ENCODE measurements at places on chromosomes 1 and 21.

GRCh38 chr1:107682467-107682866 is 282.5 kb downstream of the VAV3 start:
- no peak for DNase-seq

- DNase-seq: no peak
These were observed 50.9 kb upstream of the NR5A2 start for GRCh38 chr1:199976496-199977144.

- DNase-seq: peak; percentile 88
These were observed 3.1 kb upstream of the P3R3URF start for GRCh38 chr1:46179138-46180081.

DNA sequence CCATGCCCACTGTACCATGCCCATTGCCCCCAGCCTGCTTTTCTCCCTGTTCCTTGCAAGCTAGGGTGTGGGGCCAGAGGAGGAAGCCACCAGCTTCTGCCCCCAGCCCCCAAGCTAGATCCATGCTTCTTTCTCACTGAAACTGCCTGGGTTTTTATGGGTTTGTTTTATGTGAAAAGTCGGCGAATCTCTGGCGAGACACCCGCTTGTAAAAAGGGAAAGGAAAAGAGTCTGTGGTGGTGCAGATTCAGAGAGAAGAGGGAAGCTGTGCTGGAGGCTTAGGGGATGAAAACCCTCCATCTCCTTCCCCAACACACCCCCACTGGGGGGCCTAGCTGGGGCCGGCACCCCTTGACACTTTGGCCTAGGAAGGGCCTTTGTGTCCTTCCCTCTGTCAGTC is 26.2 kb downstream of the GRHL3 start:
- no peak for DNase-seq

GRCh38 chr1:224175617-224176016 is 7.4 kb upstream of the DEGS1 start:
- DNase-seq: peak; percentile 19

- no peak for DNase-seq
These were observed 5.9 kb downstream of the COX20 start for GRCh38 chr1:244841273-244841927.

GRCh38 chr1:78385744-78386462 is 104.9 kb upstream of the PTGFR start:
- no peak for DNase-seq

DNA sequence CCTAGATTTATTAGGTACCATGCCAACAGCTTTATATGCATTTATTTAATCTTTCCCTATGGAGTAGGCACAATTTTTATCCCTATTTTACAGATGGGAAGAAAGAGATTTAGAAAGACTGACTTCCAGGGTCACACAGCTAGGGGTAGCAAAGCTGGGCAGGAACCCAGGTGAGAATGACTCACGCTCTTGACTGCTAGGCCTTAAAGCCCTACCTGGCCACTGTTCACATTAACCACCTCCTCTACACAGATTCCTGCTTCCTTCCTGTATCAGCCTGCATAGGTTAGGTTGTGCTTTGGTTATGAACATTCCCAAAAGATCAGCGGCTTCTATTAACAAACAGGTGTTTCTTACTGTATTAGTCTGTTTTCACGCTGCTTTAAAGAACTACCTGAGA is 53.2 kb downstream of the DNAJC6 start:
- DNase-seq: no peak

DNA sequence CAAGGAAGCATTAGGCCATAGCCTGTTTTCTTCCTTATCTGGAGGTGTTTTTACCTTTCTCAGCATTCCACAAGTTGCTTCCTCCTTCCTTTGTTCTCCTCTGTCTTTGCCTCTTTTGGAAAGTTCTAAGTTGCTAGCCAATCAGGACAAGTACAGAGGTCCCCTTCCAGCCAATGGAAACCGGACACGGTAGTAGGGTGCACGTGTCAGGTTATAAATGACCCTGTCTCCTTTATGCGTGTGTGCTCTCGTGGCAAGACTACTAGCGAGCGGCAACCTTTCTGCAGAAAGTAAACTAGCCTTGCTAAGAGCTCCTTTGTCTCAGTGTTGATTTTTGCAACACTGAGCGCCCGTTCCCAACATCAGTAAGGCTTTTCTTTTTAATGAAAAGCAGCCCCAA is 1.5 kb upstream of the ACADM start:
- no peak for DNase-seq

DNA sequence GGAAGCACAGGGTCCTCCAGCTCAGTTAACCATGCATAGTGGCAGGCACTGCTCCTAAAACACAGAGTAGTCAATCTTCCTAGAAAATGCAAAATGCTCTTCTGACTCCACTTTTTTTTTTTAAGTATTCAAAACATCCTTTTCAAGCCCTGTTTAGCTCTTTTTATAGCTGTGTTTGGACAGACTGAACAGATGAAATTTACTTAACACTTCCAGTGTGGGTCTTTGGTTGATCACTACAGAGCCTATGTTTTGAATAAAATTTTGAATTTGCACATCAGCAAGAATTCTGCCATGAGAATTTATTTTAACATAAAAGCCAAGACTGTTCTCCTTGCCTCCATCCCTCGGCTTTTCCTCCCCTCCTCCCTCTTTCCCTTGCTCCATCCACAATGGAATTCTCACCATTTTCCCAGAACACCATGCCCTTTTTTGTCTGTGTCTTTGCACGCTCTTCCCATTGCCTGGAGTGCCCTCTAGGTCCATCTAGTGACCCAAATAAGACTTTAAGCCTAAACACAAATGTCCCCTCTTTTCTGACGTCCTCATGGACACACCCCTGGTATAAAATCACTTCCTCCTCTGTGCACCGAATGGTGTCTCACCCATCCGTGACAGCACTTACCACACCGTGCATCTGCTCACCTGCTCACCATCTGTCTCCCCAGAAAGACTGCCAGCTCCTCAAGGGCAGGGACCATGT is 24.0 kb upstream of the CPT2 start:
- peak; percentile 70 for DNase-seq

DNA sequence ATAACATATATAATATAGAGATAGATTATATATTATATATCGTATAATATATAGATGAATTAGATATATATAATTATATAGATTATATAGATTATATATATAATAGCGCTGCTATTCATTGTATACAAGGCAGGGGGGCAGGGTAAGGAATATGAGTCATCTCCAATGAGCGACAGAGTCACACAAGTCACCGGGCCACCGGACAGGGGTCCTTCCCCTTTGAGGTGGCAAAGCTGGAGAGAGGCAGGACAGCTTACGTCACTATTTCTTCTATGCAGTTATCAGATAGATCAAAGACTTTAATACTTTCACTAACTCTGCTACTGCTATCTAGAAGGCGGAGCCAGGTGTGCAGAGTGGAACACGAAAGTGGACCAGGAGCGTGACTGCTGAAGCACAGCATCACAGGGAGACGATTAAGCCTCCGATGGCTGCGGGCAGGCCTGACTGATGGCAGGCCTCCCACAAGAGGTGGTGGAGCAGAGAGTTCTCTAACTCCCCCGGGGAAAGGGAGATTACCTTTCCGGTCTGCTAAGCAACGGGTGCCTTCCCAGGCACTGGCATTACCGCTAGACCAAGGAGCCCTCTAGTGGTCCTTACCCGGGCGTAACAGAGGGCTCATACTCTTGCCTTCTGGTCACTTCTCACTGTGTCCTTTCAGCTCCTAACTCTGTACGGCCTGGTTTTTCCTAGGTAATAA is 2154.7 kb downstream of the MRPL39 start:
- DNase-seq: no peak

DNA sequence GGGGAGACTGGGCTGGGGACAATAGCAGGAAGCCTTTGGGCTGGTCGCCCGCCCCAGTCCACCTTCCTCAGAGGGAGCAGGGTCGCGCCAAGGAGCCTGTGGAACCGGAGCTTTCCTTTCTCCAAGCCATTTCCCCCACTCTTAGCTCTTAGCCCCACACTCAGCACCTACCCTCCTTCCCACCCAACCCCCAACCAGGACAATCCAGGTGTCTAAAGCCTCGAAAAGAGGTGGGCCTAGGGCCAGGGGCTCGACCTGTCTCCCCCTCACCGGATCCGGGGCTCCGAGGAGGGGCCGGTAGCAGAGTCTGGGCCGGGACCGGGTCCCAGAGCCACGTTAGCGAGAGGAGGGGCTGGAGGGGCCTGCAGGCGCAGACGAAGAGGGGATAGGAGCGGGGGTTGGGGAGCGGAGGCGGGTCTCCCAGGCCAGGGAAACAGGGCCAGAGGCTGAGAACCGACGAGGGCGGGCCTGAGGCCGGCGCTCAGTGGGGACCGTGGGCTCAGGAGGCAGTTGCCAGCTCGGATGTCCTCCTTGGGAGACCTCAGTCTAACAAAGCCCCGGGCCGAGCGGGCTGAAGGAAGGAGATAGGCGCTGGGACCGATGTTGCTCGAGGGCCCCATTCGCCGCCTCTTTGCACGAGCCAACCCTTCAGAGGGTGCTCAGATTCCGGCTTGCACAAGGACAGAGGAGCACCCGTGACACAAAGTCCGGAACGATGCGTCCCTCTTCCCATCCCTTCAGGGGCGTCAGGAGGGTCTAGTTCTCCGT is 943 bp downstream of the SEMA6C start:
- peak; percentile 15 for DNase-seq

GRCh38 chr21:43012596-43012995 is 38.2 kb downstream of the PKNOX1 start:
- no peak for DNase-seq

- DNase-seq: no peak
These were observed 38.4 kb upstream of the SPAG17 start for GRCh38 chr1:118223426-118223825.

GRCh38 chr1:92583821-92584760 is 97.4 kb upstream of the GFI1 start:
- peak; percentile 88 for DNase-seq

- DNase-seq: peak; percentile 11
These were observed 14.2 kb downstream of the C8A start for GRCh38 chr1:56868761-56869160.

- DNase-seq: peak; percentile 73
These were observed 10.1 kb upstream of the GNG12 start for GRCh38 chr1:67843331-67843730.

DNA sequence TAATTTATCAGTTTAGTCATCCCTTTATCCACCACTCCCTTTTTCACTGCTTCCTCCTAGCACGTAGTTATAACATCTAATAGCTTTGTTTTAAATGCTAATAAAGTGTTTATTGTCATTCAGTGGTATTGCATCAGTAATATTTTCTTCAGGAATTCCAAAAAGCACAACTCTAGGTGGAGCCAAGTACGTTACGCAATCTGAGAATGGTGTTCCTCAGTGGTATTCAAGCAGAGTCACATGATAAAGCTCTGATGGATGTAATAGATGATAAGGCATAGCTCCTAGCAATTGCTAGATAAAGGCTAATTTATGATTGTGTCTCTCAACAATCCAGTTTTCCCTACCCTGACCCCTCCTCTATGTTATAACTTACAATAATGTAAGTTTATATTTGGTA is 494.6 kb upstream of the ADGRL4 start:
- DNase-seq: peak; percentile 45

- peak; percentile 84 for DNase-seq
These were observed at the start of gene GBP3 for GRCh38 chr1:89022167-89022959. Gene GBP3, minus strand, starts transcription at chr1:89022866. Its CDS starts 2,145 bp downstream, at chr1:89020721.

DNA sequence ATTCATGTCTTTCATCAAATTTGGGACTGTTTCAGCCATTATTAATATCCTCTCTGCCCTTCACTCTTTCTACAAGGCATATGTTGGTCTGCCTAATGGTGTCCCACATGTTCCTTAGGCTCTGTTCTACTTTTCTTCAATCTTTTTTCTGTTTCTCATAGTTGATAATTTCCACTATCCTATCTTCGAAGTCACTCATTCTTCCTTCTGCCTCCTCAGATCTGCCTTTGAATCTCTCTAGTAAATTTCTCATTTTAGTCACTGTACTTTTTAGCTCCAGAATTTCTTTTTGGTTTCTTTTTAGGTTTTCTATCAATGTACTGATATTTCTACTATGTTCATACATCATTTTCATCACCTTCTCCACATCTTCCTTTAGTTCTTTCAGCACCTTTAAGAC is 20.0 kb upstream of the NIBAN1 start:
- DNase-seq: no peak

- DNase-seq: peak; percentile 67
These were observed 54.9 kb downstream of the PATJ start for GRCh38 chr1:61797045-61797755.

DNA sequence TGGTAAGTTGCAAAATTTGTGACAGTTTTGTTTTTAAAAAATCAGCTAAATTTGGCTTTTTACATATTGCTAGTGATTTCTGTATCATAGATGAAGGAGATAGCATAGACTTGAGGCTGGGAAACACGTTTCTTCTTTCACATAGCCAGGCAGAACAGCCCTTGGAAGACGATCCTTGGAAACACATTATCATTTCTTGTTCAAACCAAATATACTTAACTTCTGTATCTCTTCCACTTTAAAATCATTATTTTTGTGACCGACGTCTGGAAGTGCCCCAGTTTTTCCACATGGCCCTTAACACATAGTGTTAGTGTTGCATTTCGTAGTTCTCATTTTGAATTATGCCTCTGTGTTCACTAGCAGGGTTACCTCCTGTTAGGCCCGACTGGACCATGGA is 193.5 kb downstream of the SDCCAG8 start:
- DNase-seq: no peak

GRCh38 chr1:2213576-2214505 is 14.3 kb upstream of the SKI start:
- DNase-seq: peak; percentile 83

DNA sequence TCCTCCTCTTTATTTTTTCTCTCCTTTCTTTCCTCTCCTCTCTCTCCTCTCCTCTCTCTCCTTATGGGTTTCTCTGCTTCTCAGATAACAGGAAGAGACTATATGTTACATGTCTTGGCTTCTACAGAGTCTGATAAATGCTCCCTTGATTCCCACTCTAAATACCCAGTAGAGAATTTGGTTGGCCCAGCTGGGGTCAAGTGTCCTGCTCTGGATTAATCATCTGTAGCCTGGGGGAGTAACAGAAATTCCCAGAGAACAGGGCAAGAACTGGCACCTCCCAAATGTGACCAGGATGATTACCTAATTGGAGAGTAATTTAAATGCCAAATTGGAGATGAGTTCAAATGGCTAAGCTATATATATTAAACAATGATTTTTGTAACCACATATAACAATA is 146.1 kb upstream of the LMO4 start:
- no peak for DNase-seq

DNA sequence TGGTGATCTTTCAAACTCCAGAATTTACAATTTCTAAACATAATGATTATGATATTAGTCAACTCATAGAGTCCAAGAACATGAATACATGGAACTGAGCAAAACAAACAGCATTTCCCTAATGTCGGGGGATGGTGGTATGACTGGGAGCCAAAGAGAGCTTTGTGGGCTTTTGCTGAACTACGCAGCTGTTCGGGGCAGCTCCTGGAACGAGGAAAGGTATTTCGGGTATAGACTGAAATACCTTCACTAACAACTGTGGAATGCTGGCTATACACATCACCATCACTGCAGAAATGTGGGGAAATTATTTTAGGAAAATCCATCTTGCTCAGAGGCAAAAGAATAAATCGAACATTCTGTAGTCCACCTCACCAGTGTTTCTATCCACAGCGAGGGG is 30.2 kb upstream of the VPS26C start:
- DNase-seq: no peak

DNA sequence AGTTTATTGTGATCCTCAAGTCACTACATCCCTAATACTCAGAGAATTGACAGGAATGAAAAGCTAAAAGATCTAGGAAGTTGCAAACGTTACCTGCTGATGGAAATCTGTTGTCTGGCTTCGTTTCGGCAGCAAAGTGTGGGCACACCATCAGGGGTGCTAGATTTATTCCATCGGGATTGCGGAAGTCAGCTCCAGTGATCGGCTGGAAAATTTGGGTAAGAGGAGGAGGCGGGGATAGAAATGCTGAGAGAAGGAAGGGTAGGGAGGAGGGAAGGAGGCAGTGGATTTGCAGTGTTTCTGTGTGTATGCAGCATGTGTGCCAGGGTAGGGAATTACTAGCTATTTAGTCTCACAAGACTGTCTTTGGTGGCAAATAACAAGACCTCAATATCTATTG is at the start of gene CTSK:
TSS of gene CTSK (minus strand) at position 140 of the 400 bp plus-strand sequence. CDS start 1,455 bp downstream, outside the sequence.
- peak; percentile 21 for DNase-seq

All from fibroblast of lung (primary cell).